ENCODE measurements at places on chromosomes 13 and 19.

DNA sequence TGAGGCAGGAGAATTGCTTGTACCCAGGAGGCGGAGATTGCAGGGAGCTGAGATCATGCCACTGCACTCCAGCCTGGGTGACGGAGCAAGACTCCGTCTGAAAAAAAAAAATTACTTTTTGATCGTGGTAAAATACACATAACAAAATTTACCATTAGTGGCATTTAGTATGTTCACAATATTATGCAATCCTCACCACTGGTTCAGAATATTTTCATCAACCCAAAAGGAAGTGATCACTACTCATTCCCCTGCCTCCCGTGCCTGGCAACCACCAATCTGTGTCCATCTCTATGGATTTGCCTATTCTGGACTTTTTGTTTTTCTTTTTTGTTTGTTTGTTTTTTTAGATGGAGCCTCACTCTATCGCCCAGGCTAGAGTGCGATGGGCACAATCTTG lies 1.2 kb upstream of the PALM3 start:
- DNase-seq = no peak

- DNase-seq = no peak
Observed at GRCh38 chr13:42660333-42660965, 86.5 kb downstream of the TNFSF11 start.

DNA sequence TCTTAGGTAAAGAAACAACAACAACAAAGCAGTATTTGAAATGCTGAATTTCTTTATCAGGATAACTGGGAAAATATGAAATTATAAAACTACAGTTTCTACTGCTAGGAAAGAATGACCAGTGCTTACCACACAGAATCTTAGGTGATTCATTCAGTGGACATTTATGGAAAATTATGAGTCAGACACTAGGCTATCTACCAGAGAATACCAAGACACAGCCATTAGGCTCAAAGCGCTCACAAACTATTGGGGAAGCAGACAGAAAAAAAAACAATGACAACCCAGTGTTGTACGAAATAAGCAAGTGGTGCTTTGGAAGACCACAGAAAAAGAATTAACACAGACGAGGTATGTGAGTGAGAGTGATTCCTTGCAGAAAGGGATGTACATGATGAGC lies 1019.5 kb downstream of the PCDH9 start:
- DNase-seq = no peak

GRCh38 chr19:42175952-42176648 lies 41.4 kb downstream of the DEDD2 start:
- peak; percentile 33 for DNase-seq

- DNase-seq = peak; percentile 68
Observed at GRCh38 chr19:47598407-47599349, 10.3 kb upstream of the BICRA start.

DNA sequence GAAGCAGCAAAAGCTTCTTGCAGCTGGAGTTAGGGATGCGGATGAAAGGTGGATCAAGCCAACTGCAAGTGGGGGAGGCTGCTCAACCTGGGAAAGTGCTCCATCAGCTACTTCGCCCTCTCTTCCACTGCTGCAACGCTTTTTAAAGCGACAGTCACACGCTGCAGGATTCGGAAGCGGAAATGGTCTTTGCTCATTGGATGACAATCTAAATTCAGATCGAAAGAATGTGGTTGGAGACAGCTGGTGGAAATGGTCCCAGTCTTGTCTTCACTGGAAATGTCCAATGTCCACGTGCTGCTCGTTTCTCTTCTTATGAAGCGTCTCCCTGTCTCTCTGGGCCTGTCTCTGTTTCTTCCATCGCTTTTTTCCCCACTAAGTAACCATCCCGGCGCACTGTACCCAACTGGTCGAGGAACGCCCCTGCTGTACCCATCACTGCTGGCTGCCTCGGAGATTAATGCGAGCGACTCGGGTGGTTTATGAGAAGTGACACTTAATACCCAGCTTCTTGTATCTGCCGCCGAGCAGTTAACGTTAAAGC lies 2.1 kb upstream of the FGF9 start:
- no peak for DNase-seq

GRCh38 chr19:48724796-48725753 lies 5.5 kb upstream of the MAMSTR start:
- peak; percentile 46 for DNase-seq

- DNase-seq = no peak
Observed at GRCh38 chr13:97112446-97113152, 109.5 kb upstream of the MBNL2 start.

DNA sequence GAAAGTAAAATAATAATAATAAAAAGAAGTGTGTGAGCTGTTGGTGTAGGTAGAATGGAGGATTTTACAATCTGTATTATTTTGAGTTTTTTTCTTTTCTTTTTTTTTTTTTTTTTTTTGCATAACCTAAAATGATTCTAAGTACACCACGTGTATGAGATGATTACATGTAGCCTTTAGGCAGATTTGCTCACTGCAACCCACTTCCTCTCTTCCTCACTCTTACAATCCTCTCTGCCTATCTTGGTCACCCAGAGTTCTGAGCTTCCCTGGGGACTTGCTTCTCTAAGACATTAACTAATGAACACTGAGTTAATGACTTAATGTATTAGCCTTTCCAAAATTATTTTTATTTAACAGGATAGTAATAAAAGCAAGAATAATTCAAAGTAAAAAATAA lies 1169.6 kb downstream of the EFNB2 start:
- no peak for DNase-seq

DNA sequence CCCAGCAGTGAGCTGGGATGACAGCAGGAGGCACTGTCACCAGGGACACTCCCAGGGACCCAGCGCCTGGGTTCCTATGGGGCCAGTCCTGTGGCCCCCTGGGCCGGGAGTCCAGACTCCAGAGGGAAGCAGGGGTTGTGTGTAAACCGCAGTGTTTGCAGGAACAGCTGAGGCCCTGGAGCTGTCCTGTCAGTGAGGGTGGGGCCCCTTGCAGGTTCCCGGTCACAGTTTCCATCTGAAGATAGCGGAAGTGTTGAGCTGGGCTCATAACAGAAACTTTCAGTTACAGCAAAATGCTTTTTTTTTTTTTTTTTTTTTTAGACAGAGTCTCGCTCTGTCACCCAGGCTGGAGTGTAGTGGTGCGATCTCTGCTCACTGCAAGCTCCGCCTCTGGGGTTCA lies 17.7 kb upstream of the CSNK1G2 start:
- no peak for DNase-seq

DNA sequence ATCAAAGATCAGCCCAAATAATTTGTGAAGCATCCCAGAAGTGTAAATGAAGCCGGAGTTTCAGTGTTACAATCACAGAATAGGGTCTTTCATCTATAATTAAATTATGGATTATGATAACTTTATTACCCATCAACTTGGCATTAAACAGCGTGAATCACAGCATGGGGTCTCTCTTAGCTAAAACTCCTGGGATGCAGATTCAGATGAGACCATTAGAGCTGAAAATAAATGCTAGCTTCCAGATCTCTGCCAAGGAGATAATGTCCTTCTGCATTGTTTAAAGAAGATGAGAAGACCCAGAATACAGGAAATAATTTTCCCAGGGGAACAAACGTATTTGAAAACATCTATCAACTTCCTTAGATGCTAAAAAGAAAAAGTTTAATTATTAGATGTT lies 546.0 kb upstream of the PCDH9 start:
- no peak for DNase-seq

DNA sequence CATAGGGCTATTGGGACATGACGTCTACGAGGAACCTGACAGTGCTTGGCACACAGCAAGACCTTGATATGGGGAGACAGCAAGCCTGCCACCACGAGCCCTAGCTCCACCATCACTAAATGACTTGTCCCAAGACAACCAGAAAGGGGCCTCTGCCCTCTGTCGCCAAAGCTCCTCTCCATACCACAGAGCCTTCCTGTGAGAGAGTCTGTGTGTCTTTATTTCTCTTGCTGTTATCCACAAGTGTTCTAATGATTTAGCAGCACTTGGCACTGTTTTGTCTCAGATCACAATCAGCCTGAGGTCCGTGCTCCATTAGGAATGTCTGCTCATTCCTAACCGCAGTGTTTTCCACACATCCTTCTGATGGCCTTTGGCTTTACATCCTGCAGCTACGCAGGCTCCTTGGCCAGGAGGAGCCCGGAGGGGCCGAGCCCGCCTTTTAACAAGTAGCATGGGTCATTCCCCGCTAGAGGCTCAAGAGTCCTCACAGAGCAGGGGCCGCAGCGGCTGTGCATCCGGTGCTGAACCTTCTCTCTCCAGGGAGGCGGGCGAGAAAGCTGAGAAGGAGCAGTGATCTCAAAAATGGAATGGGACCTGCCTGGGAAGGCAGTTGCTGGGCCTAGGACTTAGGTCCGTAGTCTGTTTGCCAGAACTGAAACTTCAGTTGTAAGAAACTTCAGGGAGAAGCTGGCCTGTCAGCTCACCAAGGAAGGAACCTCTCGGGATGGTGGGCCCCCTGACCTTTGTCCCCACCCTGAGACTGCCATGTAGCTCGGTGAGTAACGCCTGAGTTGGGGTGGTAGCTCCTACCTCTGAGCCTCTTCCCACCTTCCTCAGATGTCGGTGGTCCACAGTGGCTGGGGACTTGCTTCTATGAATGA lies 61.1 kb upstream of the HMGB1 start:
- DNase-seq = no peak

DNA sequence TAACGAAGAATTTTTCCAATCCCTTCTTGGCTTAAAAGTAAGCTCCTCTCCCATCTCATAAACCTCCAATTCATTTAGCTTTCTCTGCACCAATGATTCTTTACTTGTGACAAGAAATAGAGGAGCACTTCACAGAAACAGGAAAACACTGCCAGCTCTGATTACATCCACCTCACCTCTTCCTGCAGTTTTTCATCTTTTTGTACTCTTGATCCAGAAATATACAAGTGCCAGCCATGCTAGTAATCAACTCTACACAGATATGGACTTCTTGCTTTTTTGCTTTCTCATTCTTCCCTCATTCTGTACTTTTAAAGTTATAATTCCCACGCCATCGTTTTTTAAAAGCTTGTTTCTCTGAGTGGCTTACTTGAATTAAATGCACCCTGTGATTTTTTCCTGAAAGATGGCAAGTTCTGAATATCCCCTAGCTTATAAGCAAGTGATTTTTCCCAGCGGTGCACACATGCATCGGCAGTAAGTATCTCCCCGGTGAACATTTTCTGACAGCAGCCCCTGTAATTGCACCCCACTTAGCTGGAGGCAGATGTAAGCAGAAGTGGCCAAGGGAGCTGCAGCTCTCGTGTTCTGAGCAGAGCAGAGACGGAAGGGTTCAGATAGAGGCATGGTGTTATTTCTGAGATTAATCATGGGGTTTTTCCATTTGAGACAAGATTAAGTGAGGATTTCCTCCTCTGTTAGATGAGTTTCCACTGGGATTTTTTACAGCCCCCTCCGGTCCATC lies 340.7 kb downstream of the SLC7A1 start:
- DNase-seq = no peak

- DNase-seq = no peak
Observed at GRCh38 chr13:48562296-48563066, 29.6 kb upstream of the RCBTB2 start.

DNA sequence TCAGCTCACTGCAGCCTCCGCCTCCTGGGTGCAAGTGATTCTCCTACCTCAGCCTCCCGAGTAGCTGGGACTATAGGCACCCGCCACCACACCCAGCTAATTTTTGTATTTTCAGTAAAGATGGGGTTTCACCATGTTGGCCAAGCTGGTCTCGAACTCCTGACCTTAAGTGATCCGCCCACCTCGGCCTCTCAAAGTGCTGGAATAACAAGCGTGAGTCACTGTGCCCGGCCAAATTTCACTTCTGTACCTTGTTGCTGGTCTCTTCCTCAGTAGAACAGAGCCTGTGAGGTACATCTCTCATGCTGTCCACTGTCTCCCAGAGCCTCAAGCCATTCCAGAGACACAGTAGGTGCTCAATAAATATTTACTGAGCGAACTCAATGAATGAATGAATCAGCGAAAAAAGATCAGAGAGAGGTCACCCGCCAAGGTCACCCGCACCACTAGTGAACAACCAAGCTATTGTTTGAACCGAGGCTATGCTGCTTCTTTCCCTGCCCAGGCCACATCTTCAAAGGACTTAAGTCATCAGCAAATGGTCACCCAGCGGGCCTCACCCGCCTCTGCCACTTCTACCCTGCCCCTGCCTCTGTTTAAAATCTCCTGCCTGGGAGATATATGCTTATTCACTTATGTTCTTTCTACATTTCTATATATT lies 9.3 kb downstream of the TMEM143 start:
- no peak for DNase-seq

DNA sequence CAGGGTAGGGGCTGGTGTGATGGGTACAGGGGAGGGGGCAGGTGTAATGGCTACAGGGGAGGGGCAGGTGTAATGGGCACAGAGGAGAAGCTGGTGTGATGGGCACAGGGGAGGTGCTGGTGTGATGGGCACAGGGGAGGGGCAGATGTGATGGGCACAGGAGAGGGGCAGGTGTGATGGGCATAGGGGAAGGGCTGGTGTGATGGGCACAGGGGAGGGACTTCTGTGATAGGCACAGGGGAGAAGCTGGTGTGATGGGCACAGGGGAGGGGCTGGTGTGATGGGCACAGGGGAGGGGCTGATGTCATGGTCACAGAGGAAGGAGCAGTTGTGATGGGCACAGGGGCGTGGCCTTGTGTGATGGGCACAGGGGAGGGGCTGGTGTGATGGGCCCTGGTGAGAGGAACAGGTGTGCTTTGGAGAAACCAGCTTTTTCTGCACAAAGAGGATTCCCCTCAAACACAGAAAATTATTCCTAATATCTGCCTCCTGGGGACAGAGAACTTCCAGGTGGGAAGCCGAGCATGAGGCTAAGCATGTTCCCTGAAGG lies 38.6 kb upstream of the POP4 start:
- DNase-seq = no peak

GRCh38 chr13:97339988-97340749 lies 93.8 kb upstream of the RAP2A start:
- DNase-seq = no peak

DNA sequence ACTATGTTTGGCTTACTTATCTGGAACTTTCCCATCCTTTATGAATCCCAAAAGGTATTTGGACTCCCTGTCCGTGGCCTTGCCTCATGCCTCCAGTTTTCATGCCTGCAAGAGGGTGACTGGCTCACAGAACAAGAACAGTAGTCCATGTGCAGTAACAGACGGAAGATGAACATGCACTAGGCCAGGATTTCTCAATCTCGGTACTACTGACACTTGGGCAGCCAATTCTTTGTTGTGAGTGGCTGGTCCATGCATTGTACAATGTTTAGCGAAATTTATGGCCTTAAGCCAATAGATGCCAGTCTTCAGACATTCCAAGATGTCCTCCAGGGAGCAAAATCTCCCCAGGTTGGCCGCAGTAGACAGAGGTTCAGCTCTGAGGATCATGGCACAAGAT lies 61.9 kb downstream of the DOCK9 start:
- DNase-seq = no peak

- no peak for DNase-seq
Observed at GRCh38 chr13:51323824-51324511, 15.5 kb upstream of the SERPINE3 start.

GRCh38 chr13:102812611-102813287 lies 13.8 kb downstream of the BIVM start:
- peak; percentile 5 for DNase-seq

DNA sequence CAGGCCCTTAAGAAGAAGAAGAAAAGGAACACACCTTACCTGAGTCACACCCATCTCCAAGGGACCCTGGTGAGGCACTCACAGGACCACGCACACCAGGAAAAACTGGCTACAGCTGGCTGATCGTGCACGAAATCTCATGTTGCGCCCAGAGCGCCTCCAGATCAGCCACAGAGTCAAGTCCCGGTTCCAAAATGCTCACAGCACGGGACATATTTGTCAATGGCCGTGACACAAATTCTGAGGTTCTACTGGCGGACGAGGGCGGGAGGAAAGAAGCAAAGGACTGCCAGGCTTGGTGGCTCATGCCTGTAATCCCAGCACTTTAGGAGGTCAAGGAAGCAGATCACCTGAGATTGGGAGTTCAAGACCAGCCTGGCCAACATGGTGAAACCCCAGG lies 21.5 kb downstream of the SH3GL1 start:
- DNase-seq = no peak

GRCh38 chr13:29483211-29483610 lies 112.3 kb downstream of the SLC7A1 start:
- no peak for DNase-seq
